AG09319 (cell line): ENCODE measurements at places on chromosomes 2 and 18.

- DNase-seq, result no peak
Observed at GRCh38 chr2:157336137-157337010, 10.8 kb upstream of the ERMN start.

GRCh38 chr2:67954093-67954748 is 108.6 kb downstream of the C1D start:
- DNase-seq, result no peak

DNA sequence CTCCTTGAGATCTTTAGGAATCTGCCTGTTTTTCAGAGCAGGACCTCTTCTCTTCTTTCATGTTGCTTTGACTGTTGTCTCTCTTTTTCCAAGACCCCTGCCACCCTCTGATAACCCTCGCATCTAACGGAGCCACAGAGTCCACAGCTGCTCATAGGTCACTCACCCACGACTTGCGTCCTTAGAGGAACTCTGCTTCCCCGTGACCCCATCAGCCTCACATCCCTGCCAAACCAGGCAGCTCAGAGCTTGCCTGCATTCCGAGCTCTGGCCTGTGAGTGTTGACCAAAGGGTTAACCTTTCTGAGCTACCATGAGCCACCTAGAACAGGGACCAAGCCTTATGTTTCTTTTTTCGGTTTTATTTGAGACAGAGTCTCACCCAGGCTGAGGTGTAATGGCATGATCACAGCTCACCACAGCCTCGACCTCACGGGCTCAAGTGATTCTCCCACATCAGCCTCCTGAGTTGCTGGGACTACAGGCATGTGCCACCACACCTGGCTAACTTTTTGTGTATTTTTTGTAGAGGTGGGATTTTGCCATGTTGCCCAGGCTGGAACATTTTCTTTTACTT is 36.4 kb downstream of the CABLES1 start:
- DNase-seq, result no peak

DNA sequence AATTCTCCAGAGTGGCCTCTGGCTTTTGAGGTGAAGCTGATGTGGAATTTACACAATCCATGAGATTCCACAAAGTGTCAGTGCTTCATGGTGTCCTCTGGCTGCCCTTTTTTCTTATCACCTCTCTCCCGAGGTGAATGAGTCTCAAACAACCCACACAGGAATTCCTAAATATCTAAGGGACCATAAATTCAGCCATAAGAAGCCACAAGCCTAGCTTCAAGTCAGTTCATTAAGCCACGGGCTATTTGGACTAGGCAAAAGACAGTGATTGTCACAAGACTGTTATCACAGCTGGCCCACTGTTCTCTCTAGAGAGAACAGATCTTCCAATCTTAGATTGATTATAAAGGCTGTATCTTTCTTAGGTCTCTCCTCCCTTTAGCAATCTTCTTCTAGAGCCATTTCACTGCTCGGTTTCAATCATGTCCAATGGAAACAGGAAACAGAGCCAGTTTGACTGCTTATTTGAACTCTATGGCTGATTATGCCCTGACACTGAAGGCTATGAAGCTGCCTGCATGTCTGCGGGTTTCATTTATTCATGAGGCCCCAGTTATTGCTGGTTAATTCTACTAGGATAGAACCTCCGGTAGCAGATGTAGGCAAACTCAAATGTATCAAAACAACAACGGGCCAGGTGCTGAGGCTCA is 4.1 kb downstream of the NEMP2 start:
- DNase-seq, result no peak

DNA sequence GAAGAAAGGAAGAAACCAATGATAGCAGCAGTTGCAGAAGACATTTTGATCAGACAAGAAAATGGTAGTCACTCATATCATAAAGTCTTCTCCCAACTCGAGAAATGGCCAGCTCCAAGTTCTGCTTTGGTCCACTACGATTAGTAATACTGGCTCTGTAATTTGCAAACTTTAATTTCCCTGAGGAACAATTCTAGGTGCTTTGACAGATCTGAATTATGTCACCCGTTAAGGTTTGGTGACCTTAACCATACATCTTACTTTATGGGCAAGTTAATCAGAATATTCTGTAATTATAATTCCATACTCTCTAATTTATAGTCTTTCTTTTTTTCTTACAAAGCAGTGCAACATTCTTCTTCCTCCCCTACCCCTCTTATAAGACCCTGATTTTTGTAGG is 84.5 kb downstream of the RND3 start:
- DNase-seq, result no peak

DNA sequence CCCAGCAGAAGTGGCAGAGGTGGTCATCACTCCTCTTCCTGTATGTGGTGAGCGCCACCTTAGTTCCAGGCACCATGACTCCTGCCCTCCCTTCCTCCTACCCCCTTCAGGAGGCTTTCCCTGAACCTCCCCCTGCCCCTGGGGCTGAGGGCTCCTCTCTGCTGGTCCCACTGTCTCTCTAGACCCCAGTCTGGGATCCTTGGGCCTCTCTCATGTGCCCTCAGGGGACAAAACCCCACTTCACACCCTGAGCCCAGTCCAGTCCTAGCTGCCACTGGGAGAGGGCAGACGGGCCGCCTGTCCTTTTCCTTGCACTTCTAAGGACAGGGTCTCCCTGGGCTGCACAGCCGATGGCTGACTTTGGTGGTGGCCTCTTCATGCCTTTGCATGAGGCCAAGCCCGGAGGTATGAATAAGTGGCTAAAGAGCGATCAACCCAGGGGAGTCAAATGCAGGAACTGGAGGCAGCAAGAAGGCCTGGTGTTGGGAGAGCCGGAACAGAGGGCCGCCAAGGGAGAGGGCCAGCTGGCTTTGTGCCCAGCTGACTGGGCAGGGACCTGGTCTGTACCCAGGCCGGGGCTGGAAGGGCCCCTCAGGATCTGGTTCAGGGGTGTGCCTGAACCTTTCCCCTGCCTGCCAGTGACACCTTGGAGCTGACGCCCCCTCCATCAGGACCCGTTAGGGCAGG is 29.5 kb downstream of the GLI2 start:
- DNase-seq, result no peak

- no peak for DNase-seq
Observed at GRCh38 chr2:188404341-188405004, 112.8 kb downstream of the GULP1 start.

- no peak for DNase-seq
Observed at GRCh38 chr2:206452750-206453149, 9.4 kb downstream of the ADAM23 start.
